CD4-positive, alpha-beta T cell (primary cell): ENCODE measurements at places on chromosomes 5 and 9.
A peak's percentile ranks its signal among the peaks of the same experiment; 100 is the strongest.

DNA sequence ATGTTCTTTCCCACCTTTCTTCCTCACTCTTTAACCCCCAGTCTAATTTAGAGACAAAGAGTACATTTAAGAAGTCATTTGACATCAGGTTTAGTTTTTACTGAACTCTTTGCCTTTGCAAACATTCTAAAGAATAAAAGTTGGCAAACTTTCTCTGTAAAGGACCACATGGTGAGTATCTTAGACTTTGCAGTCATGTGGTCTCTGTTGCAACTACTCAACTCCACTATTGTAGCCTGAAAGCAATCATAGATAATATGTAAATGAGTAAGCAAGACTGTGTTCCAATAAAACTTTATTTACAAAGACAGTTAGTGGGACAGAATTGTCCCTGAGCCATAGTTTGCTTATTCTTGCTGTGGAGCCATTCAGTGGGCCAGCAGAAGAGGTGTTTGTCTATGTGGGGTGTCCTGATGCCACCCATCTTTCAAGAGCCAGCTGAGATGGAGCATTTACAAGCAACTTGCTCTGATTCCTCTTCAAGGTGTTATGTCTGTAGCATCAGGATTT is 25.4 kb downstream of the ABLIM3 start:
- no peak for DNase-seq

DNA sequence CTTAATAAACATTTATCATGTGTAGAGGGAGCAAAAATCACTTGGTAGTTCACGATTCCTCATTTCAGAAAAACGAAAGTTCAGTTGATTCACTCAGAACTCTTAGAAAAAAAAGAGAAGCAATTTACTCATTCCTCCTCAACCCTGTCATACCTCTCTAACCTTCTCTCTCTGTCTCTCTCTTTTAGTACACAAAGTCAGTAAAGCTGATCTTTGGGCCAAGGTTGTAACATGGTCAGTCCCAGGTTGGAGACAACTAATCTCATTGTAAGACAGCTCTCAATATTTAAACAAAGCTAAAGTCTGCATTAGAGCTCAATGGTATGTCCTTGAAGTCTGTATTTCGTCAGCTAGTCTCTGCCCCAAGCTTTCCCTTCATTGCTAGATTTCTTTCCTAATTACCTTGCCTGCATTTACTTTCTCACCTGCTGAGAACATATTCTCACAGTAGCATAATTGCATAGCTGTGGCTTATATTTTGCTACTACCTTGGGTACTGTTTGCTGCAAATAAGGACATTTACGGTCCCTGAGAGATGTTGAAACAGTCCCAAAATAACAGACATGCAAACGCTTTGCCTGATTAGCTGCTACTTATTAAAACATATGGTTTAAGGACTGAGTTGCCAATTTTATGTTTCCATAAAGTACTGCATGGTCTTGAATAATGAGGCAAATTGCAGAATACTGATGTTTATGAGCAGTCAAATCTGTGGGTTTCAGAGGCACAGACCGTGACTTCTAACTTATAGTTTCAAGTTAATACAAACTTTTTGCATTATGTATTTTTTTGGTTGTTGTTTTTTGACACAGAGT is 138.3 kb downstream of the GPBP1 start:
- DNase-seq = no peak

DNA sequence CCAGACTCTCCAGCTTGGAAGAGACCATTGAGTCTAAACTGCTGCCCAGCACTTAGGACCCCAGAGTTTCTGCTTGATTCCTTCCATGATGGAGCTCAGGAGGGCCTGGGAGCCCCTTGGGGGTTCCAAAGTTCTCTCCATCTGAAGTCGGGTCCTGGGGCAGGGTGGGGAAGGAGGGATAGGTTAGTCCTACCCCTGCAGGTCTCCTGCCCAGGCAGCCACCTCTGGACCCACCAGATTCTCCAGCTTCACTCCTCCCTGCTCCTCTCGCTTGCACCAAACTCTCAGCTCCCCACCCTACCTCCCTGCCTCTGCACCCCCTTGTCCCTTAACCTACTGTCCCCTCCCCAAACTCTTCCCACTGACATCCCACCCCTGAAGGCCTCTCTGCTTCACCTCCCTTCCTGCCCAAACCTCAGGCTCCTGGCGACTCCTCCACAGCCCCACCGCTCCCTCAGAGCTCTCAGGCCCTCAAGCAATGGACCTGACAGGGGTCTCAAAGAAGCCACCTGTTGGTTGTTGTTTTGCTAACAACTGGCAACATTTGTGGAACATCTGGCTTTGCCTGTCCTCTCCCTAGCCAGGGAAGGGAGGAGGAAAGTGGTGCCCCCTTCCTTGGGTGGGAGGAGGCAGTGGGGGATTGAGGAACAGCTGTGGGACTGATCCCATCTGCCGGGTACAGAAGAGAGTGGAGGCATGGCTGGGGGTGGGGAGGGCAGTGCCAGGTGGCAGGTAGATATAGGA is 137.5 kb downstream of the RGS3 start:
- DNase-seq = no peak

- no peak for DNase-seq
Observed at GRCh38 chr5:21613971-21614488, 1239.1 kb downstream of the CDH12 start.

DNA sequence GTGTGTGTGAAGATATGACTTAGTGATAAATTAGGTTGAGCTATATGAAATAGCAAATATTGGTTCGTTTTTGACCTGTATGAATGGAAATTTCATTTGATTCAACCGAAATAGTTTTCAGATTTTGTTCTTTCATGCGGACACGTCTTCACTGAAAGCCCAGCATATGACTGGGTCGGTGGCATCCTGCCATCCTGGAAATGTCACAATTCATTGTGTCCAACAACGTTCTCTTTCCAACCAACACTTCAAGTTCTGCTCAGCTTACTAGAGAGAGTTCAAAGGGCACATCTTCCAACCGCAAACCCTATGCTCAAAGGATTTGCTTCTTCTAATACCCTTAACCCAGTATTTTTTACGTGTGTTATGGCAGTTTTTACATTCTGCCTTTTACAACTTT is 252.5 kb downstream of the NTRK2 start:
- no peak for DNase-seq

GRCh38 chr9:136400038-136400834 is at the start of gene SNAPC4:
Gene SNAPC4, minus strand, starts transcription at chr9:136400170. Its CDS starts 1,742 bp downstream, at chr9:136398428.
- peak; percentile 86 for DNase-seq

- DNase-seq = no peak
Observed at GRCh38 chr5:60583616-60584015, 116.3 kb downstream of the DEPDC1B start.

DNA sequence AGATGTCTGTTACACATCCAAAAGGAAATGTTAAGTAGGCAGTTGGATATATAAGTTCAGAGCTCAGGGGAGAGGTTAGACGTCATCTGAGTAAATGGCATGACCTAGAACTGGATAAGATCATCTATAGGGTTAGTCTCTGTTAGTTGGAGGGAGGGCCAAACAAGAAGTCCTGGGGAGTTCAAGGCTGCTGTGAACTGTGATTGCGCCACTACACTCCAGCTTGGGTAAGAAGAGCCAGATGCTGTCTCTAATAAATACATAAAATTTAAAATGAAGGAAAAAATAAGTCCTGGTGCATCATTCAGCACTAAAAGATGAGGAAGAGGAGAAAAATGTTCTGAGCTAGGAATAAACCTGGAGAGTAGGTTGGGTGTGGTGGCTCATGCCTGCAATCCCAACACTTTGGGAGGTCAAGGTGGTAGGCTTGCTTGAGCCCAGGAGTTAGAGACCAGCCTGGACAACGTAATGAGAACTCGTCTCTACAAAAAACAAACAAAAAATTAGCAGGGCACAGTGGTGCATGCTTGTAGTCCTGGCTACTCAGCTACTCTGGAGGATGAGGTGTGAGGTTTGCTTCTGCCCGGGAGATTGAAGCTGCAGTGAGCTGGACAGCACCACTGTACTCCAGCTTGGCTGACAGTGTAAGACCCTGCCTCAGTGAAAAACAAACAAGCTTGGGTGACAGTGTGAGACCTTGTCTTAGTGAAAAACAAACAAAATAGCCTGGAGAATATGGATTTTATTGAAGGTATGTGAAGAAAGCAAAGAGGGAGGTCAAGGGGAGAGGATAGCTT is 123.6 kb downstream of the ACTBL2 start:
- no peak for DNase-seq

DNA sequence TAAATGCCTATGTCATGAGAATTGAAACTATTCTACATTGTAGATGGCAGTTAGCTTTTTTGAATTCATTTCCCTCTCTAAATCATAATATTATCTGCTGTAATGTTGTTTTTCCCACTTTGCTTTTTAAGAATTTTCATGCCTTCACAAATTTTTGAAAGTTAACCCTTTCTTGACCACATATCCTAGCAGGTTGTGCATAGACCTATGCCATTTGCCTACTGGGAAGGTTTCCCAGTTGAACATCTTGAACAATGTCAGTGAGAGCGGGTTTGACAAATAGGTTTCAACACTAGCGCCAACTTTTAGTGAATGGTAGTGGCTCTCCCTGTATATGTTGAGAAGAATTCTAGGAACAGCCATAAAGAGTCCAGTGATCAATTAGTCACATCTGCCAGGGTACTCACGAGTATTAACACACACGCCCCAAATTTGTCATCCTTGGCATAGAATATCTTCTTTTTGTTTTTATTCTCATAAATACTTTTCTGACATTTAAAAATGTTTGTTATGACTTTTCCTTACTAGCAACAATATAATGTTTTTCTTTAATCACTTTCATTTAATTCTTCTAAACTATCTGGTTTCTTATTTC is 307.6 kb downstream of the PJA2 start:
- DNase-seq = no peak

DNA sequence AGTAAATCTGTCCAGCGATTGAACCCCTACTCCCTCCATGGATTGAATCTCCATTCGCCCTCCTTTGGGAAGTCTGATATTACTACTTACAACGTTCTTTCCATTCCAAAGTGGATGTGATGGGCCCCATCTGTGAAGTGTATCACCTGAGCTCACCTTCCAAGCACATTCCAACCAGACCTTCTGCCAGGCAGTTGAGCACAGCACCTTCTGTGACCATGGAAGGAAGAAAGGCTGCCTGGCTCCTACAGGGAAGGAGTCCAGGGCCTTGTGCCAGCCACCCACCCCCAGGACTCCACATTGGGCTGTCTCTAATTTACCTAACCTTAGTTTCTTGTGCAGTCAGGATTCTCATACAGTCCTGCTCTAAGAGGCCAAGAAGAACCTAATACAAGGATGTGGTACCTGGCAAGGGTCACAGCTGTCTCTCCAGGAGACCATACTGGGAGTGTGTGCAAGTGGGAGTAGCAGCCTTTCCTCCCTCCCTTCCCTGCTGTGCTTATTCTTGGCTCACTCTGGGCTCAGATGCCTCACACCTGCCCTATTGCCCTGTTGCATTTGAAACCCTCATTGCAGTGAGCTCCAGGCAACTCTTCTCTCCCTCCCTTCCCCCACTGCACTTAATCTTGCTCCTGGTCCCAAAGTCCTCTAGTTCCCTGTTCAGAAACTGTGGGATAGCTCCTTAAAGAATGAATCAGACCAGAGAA is 116.1 kb downstream of the NRG2 start:
- DNase-seq = no peak

GRCh38 chr9:20783057-20784038 is 99.3 kb downstream of the FOCAD start:
- no peak for DNase-seq

GRCh38 chr9:24721621-24722020 is 175.9 kb upstream of the IZUMO3 start:
- DNase-seq = no peak

- no peak for DNase-seq
Observed at GRCh38 chr9:37040508-37041127, 6.5 kb upstream of the PAX5 start.

GRCh38 chr5:137595396-137596079 is 96.4 kb upstream of the SPOCK1 start:
- no peak for DNase-seq
